Fibroblast of upper back skin (primary cell): ENCODE measurements at places on chromosomes 11 and 22.
A peak's percentile ranks its signal among the peaks of the same experiment; 100 is the strongest.

GRCh38 chr11:78256962-78257361 lies 68.2 kb downstream of the USP35 start:
- peak; percentile 83 for DNase-seq

- no peak for DNase-seq
Observed at GRCh38 chr11:129608711-129609110, 206.9 kb upstream of the TMEM45B start.

DNA sequence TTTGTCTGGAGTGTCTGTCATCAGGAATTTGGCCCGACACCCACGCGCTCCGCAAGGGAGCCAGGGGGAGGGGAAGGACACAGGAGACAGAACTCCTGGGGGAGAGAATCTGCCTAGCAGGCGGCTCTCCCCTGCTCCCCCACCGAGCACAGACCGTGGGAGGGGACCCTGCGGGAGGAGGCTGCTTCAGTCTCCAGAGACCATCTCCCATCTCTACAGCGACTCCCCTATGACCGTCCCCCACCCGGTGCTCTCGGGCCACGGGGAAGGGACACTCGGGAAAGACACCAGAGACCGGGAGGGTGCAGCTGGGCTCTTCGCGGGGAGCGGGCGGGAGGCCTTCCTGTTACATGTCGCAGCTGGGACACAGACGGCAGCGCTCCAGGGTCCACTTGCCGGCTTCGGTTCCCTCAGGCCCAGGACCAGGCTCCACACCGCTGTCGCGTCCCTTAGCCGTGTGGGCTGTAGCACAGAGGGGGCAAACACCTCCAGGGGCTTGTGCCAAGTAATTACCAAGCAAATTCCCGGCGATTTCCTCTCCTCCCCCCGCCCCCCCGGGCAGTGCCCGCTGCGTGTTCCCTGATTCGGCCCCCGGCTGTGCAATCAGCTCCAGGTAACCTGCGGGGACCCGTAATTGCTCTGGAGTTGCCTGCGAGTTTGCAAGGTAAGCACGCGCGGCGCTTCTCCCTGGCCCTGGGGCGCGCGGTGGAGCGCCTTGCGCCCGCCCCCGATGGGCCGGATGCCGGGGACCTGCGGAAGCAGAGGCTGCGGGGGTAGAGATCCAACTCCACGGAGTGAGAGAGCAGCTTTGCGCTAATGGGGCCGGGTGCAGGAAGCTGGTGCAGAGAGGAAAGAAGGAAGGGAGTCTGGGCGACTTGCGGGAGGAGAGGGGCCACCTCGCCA lies 155.1 kb upstream of the CADM1 start:
- peak; percentile 53 for DNase-seq

DNA sequence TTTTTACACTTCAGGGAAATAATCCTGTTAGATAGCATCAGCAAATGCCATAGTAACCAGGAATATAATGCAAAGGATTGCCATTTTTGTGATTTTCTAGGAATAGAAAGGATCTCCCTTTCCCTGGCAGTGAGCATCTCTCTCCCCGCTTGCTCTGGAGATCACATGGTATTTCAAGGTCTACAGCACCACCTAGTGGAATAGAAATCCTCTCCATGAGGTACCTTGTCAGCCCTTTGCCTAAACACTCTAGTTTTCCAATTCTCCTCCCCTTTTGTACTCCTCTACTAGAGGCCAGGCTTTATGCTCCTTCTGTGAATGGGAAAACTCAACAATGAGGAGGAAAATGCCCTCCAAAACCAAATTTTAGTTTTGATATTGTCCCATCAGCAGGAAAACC lies 78.4 kb downstream of the XRRA1 start:
- peak; percentile 32 for DNase-seq

GRCh38 chr22:37449331-37450001 lies 22.2 kb upstream of the ELFN2 start:
- no peak for DNase-seq
